Stimulated activated CD4-positive, alpha-beta T cell treated with anti-CD3 and anti-CD28 coated beads, TNF-alpha, amount 100 ng/mL, for 4 hours (primary cell): ENCODE measurements at places on chromosomes 2 and 18.

DNA sequence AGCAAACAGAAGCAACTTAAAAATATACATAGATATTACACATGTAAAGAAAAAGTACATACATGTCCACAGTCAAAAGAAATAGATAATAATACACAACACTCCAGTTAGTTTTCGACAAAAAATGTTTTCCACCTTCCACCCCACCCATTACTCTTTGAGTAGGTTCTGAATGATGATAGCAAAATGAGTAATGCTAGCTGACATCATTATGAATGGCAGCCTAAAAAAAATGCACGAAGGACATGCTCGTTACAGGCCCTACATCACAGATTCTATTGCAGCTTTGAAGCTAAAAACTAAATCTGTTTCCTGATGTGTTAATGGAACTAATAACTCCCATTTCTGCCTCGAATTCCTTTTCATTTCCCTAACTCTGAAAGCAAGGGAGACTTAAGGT, 578.7 kb upstream of the NETO1 start:
- DNase-seq = no peak

DNA sequence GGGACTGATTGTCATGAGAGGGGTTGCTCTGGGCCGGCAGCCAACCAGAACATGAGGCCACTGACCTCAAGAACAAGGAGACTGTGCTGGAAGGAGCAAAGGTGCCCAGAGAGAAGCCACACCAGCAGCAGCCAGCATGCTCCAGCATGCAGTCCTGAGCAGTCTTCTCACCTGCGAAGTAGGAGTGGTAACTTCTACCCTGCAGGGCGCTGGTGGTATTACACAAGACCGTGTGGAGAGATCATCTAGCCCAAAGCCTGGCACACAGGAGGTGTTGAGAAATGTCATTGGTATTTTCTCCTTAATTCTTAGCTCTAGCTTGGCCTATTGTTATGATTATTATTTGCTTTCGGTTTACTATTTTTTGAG, 132.7 kb downstream of the TSN start:
- DNase-seq = no peak

DNA sequence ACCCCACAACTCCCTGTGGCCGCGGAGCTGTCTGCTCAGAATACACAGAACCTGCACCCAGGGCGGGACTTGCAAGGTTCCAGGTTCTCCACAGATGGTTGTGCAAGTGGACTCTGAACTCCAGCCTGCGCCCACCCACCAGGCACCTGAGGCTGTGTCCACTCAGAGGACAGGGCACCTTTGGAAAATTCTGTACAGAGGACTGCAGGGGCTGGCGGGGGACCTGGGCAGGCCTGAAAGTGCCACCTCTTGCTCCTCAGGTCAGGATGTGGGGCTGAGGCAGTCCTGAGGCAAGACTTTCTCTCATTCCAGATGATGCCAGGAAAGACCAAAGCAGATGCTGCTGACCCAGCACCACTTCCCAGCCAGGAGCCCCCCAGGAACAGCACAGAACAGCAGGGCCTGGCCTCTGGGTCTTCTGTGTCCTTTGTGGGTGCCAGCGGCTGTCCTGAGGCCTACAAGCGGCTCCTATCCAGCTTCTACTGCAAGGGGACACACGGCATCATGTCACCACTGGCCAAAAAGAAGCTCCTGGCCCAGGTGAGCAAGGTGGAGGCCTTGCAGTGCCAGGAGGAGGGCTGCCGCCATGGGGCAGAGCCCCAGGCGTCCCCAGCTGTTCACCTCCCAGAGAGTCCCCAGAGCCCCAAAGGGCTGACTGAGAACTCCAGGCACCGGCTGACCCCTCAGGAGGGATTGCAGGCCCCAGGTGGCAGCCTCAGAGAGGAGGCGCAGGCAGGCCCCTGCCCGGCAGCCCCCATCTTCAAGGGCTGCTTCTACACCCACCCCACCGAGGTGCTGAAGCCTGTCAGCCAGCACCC, 14.4 kb downstream of the ARID5A start:
- DNase-seq = no peak

DNA sequence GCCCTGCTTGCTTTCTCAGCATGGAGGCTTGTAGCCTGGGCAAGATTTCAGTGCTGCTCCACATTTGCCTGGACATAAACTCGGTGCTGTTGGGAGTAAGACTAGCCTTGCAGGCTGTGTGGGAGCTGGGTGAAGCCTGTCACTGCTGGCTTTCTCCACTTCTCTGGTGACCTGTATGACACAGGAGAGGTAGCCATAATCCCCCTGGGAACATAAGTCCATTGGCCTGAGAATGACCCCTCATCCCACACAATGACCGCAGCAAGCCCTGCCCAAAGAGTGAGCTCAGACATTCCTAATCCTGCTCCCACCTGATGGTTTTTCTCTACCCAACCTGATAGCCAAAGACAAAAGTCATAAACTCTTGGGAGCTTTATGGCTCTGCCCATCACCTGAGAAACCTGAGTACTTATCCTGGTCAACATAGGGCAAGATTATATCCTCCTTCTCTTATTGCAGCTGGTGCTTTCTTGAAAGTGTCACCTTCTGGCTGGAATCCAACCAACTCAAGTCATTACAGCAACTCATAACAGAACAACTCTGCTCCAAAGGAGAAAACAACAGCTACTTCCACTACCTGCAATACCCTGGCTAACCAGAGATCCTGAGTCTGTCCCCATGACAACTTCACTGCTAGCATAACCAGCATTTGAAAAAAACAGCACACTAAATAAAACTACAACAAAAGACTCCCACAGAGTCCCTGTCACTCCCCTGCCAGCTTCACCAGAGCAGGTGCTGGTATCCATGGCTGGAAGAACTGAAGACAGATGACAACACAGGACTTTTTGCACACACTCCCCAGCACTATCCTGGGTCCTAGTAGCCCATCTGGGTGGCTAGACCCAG, 834.4 kb upstream of the DDX18 start:
- no peak for DNase-seq

GRCh38 chr2:176398243-176399073, 129.2 kb downstream of the MTX2 start:
- DNase-seq = no peak

GRCh38 chr18:58992301-58993231, 127.9 kb downstream of the ZNF532 start:
- no peak for DNase-seq

DNA sequence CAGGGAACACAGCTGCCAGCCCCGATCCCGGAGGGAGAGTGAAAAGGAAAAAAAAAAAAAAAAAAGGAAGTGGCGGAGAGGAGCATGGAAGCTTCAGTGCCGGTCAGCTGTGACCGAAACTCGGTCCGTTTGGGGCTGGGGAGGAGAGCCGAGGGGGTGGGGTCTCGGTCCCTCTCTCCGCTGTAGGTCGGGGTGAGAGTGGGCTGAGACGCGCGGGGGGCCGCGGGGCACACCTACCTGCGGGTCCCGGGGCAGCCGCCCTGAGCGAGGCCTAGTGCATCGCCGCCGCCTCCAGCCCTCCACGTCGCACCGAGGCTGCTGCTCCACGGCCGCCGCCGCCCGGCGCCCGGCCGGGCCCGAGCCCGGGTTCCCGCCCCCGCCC, 536 bp downstream of the VPS54 start:
- DNase-seq = peak; percentile 7

- no peak for DNase-seq
These were observed 1.5 kb upstream of the KLHL30 start for GRCh38 chr2:238136820-238137537.

GRCh38 chr18:78130232-78131195, 849.1 kb upstream of the SALL3 start:
- no peak for DNase-seq

DNA sequence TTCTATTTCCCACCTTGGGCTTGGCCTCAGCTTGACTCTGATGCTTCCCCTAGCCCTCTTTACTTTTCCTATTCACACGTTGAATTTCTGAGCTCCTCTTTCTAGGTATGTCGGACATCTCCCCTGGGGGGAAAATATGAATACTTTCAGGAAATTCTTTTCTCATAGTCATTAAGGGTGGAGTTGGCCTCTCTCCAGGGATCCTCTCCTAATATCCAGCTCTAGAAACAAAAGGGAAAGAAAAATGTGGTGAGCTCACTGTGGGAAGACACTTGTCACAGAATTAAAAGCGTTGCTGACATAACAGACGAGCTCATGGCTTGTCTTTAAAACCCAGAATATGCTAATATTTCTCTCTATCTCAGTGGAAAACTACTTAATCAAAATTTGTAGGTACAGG, 132.7 kb upstream of the MEX3C start:
- no peak for DNase-seq

DNA sequence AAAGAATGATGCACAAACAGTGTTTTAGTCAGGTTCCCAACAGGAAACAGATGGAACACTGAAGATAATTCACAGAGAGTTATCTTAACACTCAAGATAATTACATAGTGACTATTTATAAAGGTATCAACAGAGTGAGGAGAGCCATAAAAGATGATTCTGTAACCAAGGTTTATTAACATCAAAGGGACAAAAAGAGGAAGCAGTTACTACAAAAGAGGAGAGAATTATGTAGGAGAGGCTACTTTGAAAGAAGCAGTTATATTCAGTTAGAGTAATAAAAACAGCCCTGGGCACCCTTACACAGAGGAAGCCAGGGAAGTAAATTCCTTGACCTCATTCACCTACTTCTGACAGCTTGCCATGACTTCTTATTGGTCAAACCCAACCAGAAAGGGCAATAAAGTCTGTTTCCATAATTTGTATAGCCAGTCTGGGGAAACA, 326.5 kb upstream of the SLC39A10 start:
- no peak for DNase-seq

DNA sequence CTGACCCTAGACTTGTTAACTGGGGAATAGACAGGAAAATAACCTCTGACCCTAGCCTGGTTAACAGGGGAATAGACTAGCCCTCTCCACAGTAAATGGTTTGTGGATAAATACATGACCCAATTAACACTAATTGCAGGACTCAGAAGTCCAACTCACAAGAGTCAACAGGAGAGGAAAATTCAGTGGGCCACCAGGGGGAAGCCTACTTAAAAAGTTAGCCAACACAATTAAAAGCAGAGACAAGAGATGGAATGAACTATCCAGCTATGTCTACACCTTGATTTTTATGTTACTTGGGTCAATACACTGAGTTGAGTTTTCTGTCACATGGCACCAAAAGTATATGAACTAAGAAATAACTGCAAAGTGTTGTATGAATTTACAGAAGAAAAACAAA, 158.8 kb upstream of the SLC39A10 start:
- DNase-seq = peak; percentile 42

DNA sequence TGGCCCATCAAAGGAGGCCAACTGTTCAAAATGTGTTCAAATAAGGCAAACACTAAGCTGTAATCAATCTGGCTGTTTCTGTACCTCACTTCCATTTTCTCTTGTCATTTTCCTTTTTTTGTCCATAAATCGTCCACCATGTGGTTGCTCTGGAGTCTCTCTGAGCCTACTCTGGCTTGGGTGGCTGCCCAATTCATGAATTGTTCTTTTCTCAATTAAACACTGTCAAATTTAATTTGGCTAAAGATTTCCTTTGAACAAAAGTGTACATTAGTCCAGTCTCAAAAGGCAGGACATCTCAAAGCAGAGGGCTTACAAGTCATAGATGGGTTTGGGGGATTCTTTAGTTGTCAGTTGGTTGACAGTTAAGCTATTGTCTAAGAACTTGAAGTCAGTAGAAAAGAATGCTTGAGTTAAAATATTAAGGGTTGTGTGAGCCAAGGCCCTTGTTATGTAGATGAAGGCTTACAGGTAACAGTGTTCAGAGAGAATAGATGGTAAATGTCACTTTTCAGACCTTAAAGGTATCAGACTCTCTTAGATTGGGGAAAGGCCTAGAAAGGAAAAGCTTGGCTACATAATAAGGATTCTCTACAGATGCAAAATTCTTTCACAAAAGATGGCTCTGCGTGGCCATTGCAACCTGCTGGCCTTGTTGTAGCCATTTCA, 831.2 kb upstream of the CDH2 start:
- no peak for DNase-seq

- DNase-seq = no peak
These were observed 10.2 kb downstream of the C18orf32 start for GRCh38 chr18:49476664-49477411.

- no peak for DNase-seq
These were observed 96.3 kb downstream of the UPP2 start for GRCh38 chr2:158197940-158198339.

DNA sequence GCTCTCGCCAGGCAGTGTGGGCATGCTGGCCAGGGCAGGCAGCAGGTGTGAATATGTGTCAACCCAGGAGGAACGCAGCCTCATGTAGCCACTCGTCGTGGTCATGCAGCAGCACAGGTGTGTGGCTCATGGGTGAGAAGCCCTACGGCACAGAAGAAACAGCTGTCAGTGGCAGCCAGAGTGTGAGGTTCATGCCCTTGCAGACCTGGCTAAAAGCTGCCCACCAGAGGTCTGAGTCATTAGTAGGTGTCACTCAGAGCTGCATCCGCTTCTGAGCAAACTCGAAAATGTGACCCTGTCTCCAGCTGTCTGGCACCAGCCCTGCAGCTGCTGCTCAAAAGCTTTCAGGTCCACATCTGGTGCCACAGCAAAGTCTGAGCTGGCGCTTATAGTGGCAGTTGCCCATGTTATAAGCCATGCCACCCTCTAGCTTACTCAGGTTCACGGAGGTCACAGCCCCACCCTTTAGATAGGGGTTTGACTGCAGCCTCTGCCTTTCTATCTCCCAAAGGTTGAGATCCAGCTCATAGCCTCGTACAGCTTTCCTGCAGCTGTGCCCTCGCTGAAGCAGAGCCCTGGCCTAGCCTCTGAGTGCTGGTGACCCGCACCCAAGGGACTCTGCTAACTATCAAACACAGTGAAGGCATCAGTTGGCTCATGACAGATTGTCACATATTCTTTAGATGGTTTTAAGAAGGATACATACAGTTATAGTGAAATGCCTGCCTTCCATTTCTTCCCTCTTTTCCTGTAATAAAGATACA, 195.0 kb downstream of the CCDC102B start:
- no peak for DNase-seq

DNA sequence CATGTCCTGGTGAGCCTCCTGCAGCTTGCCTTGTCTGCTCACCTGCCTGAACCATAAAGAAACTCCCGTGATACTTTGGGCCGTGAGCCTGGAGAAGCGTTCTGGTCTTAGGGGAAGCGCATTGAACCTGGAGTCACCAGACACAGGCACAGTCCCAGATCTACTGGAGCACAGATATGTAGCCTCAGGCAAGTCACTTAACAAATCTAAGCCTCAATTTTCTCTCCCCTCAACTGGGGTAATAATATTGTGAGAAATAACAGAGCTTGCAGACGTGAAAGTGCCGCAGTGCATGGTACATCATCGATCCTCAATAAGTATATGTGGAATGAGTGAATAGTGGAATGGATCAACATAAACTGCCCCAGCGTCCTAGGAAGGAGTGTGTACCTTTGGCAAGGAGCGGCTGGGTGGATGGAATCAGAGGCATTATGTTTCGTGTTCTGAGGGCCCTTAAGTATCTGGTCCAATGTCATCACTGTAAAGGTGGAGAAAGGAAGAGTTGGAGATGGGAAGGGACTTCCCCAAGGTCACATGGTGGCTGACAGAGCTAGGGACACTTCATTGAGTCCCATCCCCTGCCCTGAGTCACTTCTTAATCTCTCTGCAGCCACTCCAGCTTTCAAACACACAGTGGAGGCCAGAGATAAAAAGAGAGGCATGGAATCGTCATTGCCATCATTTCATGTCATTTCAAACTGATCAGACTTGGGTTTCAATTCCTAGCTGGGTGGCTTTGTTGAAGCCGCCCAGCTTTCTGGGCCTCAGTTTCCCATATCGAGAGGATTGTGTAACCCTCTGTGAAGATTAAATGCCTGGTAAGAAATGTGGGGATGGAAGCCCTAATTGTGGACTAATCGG, 172.4 kb downstream of the DDX1 start:
- no peak for DNase-seq

GRCh38 chr18:49625021-49625691, 63.3 kb downstream of the LIPG start:
- no peak for DNase-seq

GRCh38 chr2:107588181-107588580, 238.5 kb upstream of the RGPD4 start:
- DNase-seq = no peak

GRCh38 chr18:59470561-59471121, 111.6 kb upstream of the LMAN1 start:
- no peak for DNase-seq
